ENCODE measurements at places on chromosomes 2 and 18.

DNA sequence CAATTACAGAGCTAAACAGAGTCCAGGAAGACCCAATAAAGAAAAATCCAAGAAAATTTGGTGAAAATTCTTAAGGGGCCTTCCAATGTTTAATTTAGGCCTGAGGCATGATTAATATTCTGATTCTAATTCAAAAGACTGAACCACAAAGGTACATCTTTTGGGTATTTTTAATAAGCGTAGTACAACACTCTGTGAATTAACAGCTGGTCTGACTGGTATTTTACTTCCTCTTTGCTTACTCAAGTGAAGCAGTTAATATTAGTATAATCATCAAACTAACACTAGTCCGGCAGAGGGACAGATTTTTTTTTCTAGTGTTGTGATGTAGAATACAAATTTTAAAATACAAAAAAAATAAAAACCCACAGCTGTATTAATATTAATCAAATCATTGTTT is 652.9 kb downstream of the NR4A2 start:
- DNase-seq = no peak

DNA sequence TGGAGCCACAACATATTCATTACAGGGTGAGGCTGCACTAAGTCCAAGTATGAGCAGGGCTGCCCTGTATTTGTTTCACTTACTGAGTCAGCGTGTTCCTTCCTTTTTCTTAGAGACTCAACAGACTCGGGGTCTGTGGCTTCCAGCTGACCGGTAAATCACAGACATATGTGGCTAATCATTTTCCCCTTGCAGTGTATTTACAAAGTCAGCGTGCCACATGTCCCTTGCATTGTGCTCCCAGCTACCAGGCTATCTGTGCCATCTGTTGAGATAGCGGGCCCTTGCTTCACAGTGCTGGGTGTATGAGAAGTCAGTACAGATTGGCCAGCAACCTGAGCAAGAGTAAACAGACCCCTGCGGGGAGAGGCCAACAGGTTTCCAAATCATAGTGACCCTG is 254.3 kb downstream of the LRRTM1 start:
- no peak for DNase-seq

DNA sequence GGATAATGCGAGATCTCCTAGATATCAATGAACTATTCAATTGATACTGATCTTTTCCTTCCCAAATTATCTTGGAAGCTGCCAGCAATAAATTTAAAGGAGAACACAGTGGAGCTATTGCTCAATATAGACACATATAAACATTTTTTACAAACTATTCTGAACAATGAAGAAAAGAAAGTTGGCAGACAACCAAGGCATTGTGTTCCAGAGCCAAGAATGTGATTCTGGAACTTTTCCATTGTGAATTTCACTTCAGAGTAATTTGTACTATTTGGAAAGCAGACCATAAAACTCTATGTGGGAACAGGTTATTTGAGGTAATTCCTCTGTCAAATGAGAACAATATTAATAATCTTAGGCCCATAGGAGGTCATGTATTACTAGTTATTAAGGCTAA is 588.2 kb downstream of the IRS1 start:
- DNase-seq = no peak

DNA sequence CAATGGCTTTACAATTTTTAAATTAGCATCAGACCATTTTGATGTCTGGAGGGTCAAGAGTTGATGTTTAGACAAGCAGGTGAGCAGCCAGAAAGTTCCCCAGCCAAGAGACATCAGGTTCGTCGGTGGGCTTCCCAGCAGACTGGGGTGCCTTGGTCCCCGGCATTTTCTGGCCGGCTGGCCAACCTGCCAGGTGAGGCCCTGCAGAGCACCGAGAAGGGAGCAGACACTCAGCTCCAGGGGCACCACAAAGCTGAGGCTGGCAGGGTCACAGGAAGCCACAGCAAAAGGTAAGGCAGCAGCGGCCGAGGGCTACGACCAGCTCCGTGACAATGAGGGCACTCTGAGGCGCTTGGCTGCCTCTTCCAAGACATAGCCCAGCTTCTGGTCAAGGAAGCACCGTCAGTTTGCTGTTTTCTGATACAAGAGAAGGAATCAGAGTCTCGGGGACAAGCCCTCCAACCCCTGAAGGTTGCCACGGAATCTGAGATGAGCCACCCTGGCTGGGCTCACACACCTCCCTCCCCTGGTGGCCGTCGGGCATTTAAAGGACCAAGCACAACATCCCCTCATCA is 229.0 kb downstream of the MGAT5 start:
- no peak for DNase-seq

DNA sequence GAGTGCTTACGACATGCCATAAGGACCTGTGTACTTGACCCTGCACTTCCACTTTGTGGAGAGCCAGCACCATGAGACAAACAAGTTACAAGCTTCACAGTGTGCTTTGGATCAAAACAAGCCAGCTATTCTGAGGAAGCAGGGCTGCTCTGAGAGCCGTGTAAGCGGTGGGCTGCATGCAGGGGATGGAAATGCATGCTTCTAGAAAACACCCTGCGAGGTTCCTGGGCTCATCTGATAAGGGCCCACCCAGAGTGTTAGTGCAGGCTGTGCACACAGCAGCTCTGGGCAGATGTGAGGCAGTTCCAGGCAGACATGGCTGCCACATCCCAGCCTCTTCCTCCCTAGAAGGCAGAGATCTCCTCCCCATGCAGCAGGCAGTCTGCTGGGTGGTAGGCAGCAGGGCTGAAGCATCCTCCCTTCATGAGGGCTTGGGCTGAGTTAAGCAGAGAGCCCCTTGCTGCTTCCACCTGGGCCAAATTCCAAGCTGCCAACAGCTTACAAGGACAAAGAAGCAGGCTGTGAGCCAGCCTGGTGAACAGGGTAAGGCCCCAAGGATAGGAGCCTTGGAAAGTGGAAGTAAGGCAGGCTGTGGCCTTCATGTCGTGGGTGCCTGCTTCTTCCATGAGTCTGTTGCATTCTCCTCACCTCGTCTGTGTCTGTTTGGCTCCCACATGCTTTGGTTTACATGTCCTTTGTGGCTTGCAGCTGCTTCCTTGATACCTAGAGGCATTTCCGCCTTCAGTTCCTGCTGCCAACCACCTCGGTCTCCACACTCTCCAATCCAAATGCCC is 7.7 kb downstream of the PSD4 start:
- DNase-seq = no peak

Measured in activated naive CD4-positive, alpha-beta T cell treated with anti-CD3 and anti-CD28 coated beads, Interleukin-2, amount 50 U/mL, for 16 hours (primary cell).